Osteoblast (primary cell): ENCODE measurements at places on chromosomes 3 and 15. TPM values are rescaled to one million over a fixed set of nuclear protein-coding genes. Genes with fewer than 3 reads are reported as not detected.

The TERC gene
- total RNA-seq: 144 and 200 TPM in 2 replicates

The LYZL4 gene
- total RNA-seq: not detected in 2 replicates

The GOLGA8T gene
- total RNA-seq: not detected in 2 replicates

The FOXB1 gene
- total RNA-seq: not detected in 2 replicates

The CHL1 gene
- total RNA-seq: 3.6 and 10.3 TPM in 2 replicates

The GPR171 gene
- not detected in 2 replicates for total RNA-seq

The CPN2 gene
- total RNA-seq: under 0.01 and 0.29 TPM in 2 replicates

The SIDT1 gene
- total RNA-seq: under 0.01 TPM in 2 replicates

The DET1 gene
- total RNA-seq: 7.6 and 9.4 TPM in 2 replicates

The DNAH12 gene
- total RNA-seq: under 0.01 TPM in 2 replicates

The SLC28A2 gene
- not detected in 2 replicates for total RNA-seq

The IMPG2 gene
- 0.29 and 0.36 TPM in 2 replicates for total RNA-seq

The FAM240A gene
- total RNA-seq: under 0.01 and 0.36 TPM in 2 replicates

The PARL gene
- 26.8 and 34.0 TPM in 2 replicates for total RNA-seq

The AADACL2 gene
- total RNA-seq: not detected in 2 replicates

The PYGO1 gene
- total RNA-seq: 15.6 and 18.0 TPM in 2 replicates

The MYL3 gene
- total RNA-seq: not detected in 2 replicates

The MNS1 gene
- total RNA-seq: 2.2 and 2.9 TPM in 2 replicates

The MAPKBP1 gene
- total RNA-seq: 22.8 and 25.6 TPM in 2 replicates

The HIGD2B gene
- under 0.01 TPM in 1 of 2 replicates, not detected in the other for total RNA-seq

The CPNE4 gene
- not detected in 2 replicates for total RNA-seq

The CISH gene
- 1.1 and 1.2 TPM in 2 replicates for total RNA-seq

The OIP5 gene
- total RNA-seq: 0.72 and 0.88 TPM in 2 replicates

The SCAANT1 gene
- not detected in 2 replicates for total RNA-seq

The ZNF662 gene
- 4.0 and 4.1 TPM in 2 replicates for total RNA-seq

The STX19 gene
- under 0.01 TPM in 1 of 2 replicates, not detected in the other for total RNA-seq

The ABHD10 gene
- total RNA-seq: 22.8 and 23.6 TPM in 2 replicates

The ZMYND10 gene
- 0.88 and 2.9 TPM in 2 replicates for total RNA-seq

The C15orf61 gene
- 10.1 and 12.1 TPM in 2 replicates for total RNA-seq

The FAM227B gene
- 4.3 and 6.2 TPM in 2 replicates for total RNA-seq

The GUCA1C gene
- not detected in 2 replicates for total RNA-seq

The TIPARP gene
- total RNA-seq: 28.2 and 30.4 TPM in 2 replicates

The TMEM202 gene
- not detected in 2 replicates for total RNA-seq

The IL17RB gene
- under 0.01 and 0.29 TPM in 2 replicates for total RNA-seq

The SLCO2A1 gene
- total RNA-seq: under 0.01 and 0.36 TPM in 2 replicates

The RASSF1 gene
- total RNA-seq: 17.4 and 18.1 TPM in 2 replicates

The PPP1R14D gene
- total RNA-seq: not detected in 2 replicates

The GP9 gene
- total RNA-seq: not detected in 2 replicates

The ATP10A gene
- 26.5 and 32.9 TPM in 2 replicates for total RNA-seq

The CSPG4 gene
- 11.5 and 20.3 TPM in 2 replicates for total RNA-seq

The XIRP1 gene
- total RNA-seq: under 0.01 TPM in 2 replicates

The ZNF502 gene
- 4.0 and 4.7 TPM in 2 replicates for total RNA-seq

The POLQ gene
- 1.4 and 1.5 TPM in 2 replicates for total RNA-seq

The GAP43 gene
- 2.1 and 3.6 TPM in 2 replicates for total RNA-seq

The MCTP2 gene
- 16.3 and 18.6 TPM in 2 replicates for total RNA-seq

The CYP1A2 gene
- not detected in 2 replicates for total RNA-seq
